ENCODE measurements at places on chromosomes 1 and 21.

DNA sequence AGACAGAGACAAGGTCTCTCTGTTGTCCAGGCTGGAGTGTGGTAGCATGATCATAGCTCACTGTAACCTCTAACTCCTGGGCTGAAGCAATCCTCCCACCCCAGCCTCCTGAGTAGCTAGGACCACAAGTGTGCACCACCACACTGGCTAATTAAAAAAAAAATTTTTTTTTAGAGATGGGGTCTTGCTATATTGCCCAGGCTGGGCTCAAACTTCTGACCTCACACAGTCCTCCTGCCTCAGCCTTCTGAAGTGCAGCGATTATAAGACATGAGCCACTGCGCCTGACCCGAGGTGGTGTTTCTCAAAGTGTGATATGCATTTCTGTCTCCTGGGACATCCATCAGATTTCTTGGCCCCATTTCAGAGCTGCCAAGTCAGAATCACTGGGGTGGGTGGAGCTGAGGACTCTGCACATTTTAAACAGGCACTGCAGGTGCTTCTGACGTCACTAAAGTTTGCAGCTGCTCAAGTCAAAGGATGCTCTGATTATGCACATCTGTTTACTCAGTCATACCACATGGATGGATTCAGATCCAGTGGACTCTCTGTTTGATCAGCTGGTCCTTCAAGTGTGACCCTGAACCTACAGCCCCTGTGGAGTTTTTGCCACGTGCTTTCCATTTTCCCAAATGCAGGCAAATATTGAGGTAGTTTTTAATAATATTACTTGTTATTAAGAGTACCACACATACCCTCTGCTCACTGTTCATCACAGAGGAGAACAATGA, 21.4 kb downstream of the TGFB2 start:
- DNase-seq = no peak

DNA sequence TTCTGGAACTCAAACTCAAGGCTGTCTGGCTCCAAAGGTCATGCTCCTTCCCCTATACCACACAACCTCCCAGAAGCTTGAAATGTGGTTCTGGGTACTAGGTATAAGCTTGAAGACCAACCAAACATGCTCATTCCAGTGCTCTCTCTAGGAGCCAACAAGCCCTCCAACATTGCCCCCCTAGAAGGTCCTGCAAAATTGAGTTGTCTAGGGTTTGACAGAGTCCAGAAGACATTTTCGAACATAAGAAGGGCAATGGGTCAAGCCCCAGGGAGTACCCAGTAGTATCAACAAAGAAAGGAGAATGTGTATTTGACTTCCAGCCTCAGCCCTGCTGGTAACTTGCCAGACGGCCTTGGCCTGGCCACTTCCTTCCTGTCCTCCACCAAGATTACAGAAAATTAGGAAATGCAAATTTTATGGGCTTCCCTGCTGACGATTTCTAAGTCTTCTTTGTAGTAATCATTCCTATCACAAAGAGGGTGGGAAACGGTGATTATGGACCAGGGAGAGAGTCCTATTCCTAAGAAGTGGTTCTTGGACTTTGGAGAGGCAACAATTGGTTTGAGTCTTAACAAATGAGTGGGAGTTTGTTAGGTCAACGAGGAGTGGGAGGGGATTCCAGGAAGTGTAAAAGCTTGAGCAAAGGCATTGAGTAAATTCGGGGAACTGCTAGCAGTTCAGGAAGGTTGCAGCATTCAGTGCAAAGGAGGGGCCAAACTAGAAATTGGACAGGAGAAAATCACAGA, 18.7 kb upstream of the SLAMF1 start:
- DNase-seq = no peak

DNA sequence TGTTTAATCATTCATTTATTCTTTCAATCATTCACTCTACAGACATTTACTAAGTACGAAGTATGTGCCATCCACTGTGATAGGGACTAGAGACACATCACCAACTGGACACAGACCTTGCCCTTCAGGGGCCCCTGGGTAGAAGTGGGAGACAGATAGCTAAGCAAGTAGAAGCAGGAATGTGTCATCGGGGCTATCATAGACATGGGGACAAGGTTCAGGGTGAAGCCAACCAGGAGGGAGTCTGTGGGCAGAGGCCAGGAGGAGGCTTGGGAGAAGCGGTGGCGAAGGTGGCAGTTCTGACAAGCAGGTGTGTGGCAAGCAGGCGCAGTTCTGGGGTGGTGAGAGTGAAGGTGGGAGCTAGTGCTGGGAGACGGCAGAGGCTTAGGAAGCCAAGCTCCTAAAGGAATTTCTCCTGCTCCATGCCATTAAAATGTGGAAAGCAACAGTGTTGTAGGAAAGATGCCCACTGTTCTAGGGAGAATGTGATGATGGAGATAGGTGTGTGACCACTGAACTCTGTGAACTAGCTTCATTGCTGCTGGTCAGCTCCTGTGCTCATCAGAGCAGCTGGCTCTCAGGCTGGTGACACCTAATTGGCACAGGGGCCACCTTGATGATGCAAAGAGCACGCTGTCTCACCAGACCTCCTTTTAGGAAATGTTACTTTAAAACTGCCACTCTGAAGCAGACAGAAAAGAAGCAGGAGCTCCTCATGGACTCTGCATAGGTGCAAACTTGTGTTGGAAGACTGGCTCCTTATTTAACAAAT, 79.7 kb upstream of the LPGAT1 start:
- no peak for DNase-seq

DNA sequence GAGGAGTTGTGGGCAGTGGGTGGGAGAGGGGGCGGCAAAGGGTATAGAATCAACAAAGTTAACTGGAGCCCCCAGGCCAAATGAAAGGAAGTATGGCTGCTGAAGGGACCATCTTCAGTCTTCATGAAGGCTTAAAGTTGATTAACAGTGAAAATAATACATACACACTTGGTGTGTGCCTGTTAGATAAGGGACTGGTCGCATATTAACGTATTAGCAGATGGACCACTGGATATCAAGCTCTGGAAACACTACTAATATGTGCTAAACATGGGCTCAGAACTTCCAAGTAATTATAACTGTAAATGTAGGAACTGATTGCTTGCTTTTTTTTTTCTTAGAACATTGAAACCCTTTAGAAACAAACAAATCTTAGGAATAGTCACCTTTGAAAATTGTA, 224.7 kb upstream of the KIAA0040 start:
- no peak for DNase-seq

DNA sequence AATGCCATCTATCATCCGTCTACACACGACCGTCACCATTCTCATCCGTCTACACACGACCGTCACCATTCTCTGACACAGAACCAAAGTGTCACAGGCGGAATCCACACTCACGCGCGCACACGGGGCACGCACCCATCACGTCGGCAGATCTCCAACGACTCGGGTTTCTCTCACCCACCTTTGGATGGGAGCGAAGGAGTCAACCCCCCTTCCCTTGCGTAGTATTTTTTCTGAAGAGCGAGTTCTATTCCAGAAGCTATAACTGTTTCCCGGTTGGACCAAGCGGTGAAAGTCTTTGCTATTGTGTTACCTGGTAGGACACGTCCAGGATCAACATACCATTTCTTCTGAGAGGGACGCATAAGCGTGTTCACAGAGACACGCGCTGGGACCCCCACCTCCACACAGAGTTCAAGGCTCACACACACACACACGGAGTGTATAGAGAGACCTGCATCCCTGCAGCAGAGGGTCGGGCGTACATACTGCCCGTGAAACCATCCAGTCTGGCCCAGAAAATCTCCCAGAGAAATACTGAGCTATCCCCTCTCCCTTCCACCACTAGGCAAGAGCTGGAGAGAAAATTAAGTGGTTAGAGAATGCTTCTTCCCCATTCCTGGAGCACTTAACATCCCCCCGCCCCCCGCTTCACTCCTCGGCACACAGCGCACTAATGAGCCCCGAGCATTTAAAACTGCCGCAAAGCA, 741 bp downstream of the DUSP10 start:
- DNase-seq = peak; percentile 18

GRCh38 chr1:219587801-219588561, 24.9 kb downstream of the ZC3H11B start:
- no peak for DNase-seq

- DNase-seq = peak; percentile 65
These were observed 28.1 kb downstream of the PADI4 start for GRCh38 chr1:17335821-17336710.

Measured in activated CD4-positive, alpha-beta T cell treated with anti-CD3 and anti-CD28 coated beads, Interleukin-2, amount 50 U/mL, for 1 hour (primary cell).